Calu3 (cell line): ENCODE measurements at places on chromosomes 12 and 14. TPM values are rescaled to one million over a fixed set of nuclear protein-coding genes. Genes with fewer than 3 reads are reported as not detected.

The ABCC9 gene
- 0.05 TPM in 1 of 2 replicates, not detected in the other for total RNA-seq

DNA sequence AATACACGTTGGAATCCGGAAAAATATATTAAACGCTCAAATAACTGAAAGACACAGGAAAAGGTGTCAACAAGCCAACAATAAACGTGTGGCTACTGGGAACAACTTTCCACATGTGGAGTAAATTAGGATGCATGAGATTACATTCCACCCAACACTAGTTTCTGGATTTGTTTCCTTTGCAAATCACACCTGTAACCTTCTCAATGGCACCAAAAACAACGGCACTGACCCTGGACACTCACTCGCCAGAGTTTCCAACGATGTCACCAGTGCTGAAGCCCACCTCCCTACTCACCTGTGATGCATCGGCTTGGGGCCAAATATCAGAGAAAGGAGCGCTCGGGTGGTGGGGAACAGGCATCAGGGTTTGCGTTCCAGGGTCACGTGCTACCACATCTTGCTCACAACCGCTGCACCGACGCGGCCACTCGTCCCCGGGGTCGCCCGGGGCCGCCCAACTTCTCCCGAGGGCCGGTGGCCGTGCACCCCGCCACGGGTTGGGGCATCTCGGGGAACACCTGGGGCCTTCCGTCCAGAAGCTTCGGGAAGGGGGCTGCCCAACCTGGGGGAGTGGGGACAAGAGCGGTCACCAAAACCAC, 629 bp downstream of the PRDM4 start:
- peak; percentile 29 for DNase-seq

DNA sequence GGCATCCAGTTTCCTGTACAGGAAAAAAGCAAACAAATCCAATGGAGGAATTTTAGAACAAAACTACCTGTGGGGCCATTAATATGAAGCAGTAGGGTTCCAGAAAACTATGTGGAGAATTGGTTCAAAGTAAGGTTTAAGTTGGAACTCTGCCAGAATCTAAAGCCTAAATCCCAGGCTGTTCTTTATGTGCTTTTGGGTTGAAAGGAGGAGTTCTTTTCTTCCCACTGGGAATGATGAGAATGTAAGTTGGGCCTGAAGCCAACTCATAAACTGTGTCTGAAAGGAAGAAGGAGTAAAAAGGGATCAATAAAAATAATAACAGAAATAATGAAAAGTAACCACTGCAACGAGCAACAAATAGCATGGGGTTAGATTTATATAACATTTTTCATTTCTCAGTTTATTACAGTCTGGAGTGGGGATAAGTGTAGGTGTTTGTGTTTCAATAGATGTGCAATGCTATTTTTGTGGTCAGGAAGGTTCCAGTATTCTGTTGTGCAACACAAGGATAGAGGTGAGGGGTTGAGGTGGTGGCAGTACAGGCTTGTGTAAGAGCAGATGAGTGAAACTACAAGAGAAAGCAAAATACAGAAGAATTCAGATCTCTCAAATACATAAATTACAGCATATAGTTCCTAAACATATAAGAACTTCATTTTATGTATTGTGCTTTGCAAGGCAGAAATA, 373.6 kb downstream of the EMP1 start:
- peak; percentile 10 for DNase-seq

DNA sequence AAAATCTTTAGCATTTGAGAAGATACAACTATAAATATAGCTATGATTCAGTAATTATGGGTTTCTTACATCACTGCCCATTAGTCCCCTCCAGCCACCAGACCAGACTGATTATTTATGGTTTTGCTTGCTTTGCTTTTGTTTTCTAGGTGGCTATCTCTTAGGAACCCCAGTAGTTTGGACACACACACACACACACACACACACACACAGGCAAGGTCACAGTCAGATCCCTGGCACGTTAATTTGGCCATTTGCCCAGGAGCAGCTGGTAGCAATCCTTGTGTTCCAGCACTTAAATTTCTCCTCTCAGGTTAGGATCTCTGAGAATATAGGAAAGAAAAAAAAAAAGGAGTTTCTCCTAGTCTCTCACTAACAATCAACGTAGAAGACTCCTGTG, 90.2 kb upstream of the RESF1 start:
- peak; percentile 30 for DNase-seq
